Kidney epithelial cell (primary cell): ENCODE measurements at places on chromosomes 5 and 9. TPM values are rescaled to one million over a fixed set of nuclear protein-coding genes. Genes with fewer than 3 reads are reported as not detected.
A peak's percentile ranks its signal among the peaks of the same experiment; 100 is the strongest.

Gene SLC12A2
- 17.3 and 17.5 TPM in 2 replicates for total RNA-seq

Gene MARCOL
- total RNA-seq, result not detected in 2 replicates

Gene SPATA31D4
- not detected in 2 replicates for total RNA-seq

Gene NTRK2
- total RNA-seq, result 0.96 and 1.5 TPM in 2 replicates

Gene ADRB2
- total RNA-seq, result 0.75 and 1.2 TPM in 2 replicates

Gene MORN5
- not detected in 2 replicates for total RNA-seq

Gene PPP1R26
- 47.2 and 48.0 TPM in 2 replicates for total RNA-seq

Gene GABRA6
- total RNA-seq, result not detected in 2 replicates

Gene GRAMD2B
- total RNA-seq, result 36.9 and 44.2 TPM in 2 replicates

Gene SAPCD2
- total RNA-seq, result 5.3 and 5.8 TPM in 2 replicates

Gene NR2F1
- 12.8 and 13.2 TPM in 2 replicates for total RNA-seq

Gene TRMT10B
- 3.5 and 4.2 TPM in 2 replicates for total RNA-seq

Gene CCDC152
- total RNA-seq, result 0.68 and 0.96 TPM in 2 replicates

Gene SLC25A2
- total RNA-seq, result not detected in 2 replicates

GRCh38 chr9:12095931-12096330 is 597.3 kb upstream of the TYRP1 start:
- DNase-seq, result no peak

DNA sequence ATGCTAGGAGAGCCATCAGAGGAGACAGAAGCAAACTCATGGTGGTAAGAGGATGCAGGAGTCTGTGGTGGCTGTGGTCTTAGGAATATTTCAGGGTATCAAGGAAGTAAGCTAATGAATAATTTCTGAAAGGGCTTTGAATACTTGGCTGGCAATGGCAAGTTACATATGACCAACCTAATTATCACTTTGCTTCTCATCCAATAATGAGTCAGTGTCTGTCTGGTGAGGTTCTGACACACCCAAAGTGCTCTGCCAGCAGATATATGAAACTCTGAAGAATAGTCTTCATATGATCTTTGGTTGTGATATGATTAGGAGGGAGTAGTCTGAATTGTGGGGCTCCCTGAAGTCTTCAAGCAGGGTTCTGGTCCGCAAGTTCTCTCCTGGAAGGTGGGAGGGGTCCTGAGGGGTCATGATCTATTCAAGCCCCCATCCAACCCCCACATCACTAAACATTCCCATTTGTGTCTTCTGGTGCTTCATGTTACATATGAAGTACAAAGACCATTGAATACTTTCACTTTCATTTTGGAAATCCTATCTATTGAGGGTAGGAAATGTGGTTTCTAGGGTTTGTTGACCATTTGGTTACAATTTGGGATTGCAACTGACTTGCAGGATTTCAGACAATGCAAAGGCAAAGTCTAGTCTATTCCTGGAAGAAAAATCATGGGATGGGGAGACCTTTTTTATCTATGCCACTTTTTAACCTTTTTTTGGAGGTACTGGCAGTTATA is 199.9 kb upstream of the CDKN2B start:
- DNase-seq, result no peak

- DNase-seq, result no peak
Measured at GRCh38 chr5:177358370-177358819, 671 bp downstream of the RGS14 start.

GRCh38 chr5:169576181-169576598 is 7.4 kb upstream of the SPDL1 start:
- peak; percentile 68 for DNase-seq

DNA sequence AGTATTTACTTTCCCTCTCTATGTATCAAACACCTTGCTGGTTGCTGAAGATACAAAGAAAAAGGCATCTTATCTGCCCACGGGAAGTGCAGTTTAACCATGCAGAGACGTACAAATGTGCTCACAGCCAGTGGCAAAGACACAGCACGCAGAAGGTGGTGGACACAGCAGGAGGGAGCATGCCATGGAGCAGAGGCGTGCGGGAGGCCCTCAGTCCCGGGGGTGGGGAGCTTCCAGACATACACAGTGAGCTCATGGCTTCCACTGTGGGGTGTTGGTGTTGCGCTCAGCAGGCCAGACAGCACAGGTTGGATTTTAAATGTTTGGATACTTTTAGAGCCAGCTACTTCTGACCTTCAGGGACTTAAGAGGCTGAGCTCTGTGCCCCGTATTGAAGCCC is 8.8 kb upstream of the BARX1 start:
- DNase-seq, result no peak

DNA sequence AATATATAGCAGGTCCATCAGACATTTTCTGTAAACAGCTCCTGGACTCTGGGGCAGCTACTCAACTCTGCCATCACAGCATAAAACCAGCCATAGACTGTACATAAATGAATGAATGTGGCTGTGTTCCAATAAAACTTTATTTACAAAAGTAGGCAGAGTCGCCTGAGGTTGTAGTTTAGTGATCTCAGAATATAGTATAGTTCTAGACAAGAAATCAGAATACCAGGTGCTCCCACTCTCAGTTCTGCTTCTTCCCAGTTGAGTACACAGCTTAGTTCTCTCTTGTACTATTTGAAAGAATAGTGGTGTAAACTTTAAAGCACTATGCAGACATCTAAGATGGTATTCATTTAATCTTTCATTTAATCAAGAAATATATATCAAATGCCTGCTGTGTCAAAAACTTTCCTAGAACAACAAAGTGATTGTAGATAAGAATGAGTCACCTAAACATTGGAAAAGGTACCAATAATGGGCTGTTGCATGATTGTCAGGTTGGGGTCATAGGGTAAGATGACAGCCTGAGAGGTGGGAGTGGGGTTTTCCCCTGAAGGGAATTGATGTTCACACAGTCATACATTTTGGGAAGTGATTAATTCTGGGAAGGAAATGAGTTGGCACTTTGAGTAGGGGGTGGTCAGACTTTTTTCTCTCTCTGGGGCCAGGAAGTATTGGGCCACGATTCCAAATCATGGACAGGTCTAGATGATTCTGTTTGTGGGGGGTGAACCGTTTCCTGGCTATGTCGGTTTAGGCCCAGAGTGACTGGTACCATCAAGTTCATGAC is 37.0 kb downstream of the TNFSF8 start:
- DNase-seq, result no peak

- DNase-seq, result no peak
Measured at GRCh38 chr9:94638335-94639060, 820 bp downstream of the FBP1 start.

GRCh38 chr9:133359399-133360175 is 3.2 kb downstream of the SURF2 start:
- DNase-seq, result no peak

DNA sequence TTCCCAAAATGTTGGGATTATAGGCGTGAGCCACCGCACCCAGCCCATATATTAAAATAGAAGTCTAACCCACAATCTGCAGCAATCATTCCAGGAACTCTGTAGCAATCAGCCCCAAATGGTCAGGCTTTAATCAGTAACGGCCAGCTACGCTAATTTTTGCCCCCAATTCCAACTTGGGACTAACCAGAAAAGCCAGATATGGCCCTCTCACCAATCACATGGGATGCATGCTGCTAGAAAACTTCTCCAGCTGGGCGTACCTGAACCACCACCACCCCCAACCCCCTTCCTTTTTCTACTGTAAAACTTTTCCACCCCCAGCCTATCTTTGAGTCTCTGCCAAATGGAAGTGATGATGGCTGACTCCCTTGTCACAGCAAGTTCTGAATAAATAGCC is 4.1 kb downstream of the SUSD1 start:
- no peak for DNase-seq

- no peak for DNase-seq
Measured at GRCh38 chr9:111839987-111840386, 45.2 kb upstream of the SHOC1 start.

DNA sequence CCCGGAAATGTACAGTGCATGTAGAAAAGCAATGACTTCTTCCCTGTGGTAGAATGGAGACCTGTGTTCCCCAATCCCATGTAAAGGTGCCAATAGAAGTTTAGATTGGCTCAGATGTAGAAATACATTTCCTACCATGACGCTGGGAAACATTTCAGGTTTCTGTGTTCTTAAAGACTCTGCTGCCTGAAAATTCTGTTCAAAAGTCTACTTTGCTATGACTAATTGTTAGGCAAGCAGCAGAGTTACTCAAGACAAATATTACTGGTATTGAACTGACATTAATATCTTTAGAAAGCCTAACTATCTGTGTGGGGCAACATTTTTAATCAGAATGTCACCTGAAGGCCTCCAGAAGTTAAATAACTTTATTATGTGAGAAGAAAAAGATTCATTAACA is 75.5 kb upstream of the ELL2 start:
- DNase-seq, result no peak

- DNase-seq, result peak; percentile 12
Measured at GRCh38 chr5:162068412-162068811, 839 bp downstream of the GABRG2 start.

GRCh38 chr5:5188376-5189050 is 48.4 kb downstream of the ADAMTS16 start:
- no peak for DNase-seq

DNA sequence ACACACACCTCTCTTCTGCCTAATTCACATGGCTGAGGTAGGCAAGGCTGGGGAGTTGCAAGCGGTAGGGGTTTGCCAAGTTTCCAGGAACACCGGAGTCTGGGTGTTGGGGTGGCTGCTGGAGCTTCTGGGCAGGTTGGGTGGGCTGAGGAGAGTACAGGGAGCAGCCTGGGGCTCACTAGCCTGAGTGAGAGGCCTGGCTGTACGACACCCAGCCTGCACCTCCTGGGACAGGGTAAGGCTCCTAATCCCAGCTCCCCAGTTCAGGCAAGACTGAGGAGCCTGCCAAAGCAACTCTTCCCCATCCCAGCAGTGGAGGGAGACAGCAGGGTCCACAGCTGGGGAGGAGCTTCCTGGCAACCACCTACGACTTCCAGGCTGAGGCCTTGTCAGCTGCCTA is 8.0 kb downstream of the SPAAR start:
- no peak for DNase-seq

GRCh38 chr9:71483436-71483835 is 284.9 kb downstream of the CEMIP2 start:
- no peak for DNase-seq

- DNase-seq, result no peak
Measured at GRCh38 chr9:91424403-91425176, 958 bp upstream of the NFIL3 start.

GRCh38 chr5:8333485-8333884 is 464.5 kb downstream of the MTRR start:
- DNase-seq, result no peak

DNA sequence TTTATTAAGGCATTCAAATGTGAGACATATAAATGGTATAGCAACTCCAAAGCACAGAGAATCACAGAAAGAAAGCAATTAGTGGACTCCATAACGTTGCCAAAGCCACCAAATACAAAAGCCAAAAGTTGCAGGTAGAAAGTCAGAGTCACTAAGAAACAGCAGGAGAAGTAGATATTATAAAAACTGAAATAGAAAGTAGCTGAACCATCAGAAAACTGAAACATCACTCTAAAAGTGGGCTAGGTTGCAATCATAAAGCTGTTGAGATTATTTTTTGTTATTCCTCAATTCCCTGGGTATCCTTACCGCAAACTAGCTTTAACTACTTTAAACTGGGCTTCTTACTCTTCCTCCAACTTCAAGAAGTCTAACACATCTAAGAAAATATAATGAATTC is 108.1 kb upstream of the ARRDC3 start:
- no peak for DNase-seq

DNA sequence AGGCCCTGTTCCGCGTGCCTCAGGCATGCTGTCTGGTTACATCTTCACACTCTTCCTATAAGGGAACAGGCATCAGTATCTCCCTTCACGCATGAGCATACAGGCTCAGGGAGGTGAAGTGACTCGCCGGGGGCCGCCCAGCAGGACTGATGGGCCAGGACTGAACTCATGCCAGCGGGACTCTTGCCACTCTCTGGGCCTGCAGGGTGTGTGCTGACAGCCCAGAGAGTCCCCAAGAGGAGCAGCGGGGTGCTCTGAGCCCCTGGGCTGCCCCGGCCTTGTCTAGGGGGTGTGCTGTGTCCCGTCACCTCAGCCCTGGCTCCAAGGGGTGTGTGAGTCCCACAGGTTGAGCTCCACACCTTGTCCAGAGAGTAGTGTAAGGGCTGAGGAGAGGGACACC is 9.9 kb downstream of the KCNT1 start:
- no peak for DNase-seq

DNA sequence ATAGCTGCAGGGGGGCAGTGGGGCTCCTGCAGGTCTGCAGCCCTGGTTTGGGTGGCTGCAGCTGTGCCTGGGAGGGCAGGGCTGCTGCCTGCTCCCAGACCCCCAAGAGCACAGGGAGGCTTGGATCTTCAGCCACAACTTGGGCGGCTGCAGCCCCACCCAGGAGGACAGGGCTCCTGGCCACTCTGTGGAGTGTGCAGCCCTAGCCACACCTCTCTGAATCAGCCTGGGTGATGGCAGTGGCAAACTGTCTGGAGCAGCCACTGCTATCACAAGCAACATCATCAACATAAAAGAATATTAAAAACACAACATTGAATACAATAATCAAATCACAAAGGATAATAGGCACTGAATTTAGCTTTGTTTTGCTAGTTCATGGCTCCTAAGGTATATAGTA is 164.9 kb upstream of the SLC27A6 start:
- DNase-seq, result no peak

GRCh38 chr9:277601-278295 is 63.1 kb downstream of the DOCK8 start:
- DNase-seq, result no peak

DNA sequence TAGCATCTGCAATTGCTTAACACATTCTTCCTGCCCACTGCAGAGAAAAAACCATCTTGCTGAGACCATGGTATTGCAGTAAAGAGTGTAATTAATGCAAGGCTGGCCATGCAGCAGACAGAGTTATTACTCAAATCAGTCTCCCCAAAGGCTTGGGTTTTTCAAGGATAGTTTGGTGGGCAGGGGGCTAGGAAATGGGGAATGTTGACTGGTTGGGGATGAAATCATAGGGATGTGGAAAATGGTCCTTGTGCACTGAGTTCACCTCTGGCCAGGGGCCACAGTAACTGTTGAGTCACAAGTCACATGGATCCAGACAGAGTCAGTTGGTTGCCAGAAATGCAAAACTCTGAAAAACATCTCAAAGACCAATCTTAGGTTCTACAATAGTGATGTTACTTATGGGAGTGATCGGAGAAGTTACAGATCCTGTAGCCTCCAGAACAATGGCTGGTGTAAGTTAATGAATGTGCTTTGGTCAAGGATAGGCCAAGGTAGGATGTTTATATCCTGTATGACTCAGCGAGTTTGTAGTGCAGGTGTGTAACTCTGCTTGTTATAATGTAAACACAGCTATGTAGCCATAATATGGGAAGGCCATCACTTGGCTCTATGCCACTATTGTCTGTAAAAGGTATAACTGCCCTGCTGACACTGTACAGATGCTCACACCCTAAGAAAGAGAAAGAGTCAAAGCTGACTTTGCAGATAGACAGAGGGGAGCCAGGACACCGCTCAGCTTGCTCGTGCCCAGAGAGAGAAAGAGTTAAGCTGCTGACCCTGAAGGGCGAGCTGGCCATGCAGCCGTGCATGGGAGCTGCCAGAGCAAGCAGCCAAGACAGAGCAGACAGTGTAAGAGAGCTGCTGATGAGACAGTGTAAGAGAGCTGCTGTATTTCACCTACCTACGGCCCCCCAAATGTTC is 27.2 kb downstream of the C9orf152 start:
- DNase-seq, result no peak

DNA sequence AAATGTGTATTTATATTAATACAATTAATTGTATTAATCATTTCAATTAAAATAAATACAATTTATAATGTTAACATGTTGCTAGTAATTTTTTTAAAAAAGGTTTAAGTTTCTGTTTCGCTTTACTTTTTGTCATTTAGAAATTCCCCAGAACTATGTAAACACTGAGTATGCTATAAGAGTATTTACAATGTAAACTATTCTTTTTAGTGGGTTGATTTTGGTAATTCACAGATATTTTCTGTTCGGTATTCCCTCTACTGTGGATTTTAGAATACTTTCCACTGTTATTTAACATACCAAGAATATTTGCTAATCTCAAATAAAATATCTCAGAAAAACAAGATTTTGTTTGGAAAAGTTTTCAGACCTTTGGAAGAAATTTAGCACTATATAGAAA is 1564.4 kb downstream of the EFNA5 start:
- no peak for DNase-seq
